GM04503 (cell line): ENCODE measurements at places on chromosomes 7 and 10.

DNA sequence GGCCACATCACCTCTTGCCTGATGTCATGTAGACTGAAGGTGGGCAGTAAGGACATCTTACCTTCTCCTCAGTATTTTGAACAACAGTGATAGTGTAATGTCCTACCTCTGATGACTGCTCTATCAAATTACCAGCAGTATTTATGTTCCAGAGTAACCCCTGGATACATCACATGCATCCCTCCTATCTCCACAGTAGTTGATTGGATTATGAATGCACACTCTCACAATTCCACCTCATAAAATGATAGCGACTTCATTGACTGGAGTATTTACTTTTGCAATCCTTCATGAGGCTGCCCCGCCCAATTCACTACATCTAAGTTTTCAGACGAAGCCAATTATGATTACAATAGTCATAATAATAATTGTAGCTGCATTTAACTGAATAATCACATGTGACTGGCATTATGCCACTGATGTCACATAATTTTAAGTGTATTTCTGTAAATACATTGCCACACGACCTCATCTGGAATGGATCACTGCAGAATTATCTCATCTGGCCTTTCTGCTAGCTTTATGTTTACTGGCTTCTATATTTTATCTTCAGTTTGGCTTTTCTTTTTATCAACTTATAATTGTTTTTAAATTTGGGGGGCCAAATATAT is 268.9 kb downstream of the SLC25A13 start:
- no peak for DNase-seq

- no peak for DNase-seq
Measured at GRCh38 chr7:55156919-55157763, 138.3 kb downstream of the EGFR start.

- DNase-seq = no peak
Measured at GRCh38 chr10:16732376-16732775, 84.8 kb downstream of the RSU1 start.

DNA sequence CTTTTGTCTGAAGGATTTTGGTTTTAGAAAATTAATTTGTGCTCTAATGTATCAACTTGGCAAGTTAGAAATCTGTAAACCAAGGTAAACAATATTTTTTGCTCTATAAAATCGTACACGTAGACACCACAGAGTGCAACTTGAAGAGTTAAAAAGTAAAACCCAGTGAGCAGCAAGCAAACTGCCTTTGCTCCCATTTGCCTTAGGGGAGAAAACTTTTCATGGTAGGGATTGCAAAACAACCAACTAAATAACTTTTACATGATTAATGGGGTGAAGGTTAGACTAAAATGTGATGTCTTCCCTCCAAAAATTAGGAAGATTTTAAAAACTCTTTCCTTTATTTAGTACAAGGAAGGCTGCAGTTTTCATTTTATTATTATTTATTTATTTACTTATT is 224.2 kb upstream of the LYZL1 start:
- no peak for DNase-seq

- DNase-seq = no peak
Measured at GRCh38 chr10:35050568-35050967, 39.6 kb downstream of the CUL2 start.

- DNase-seq = peak; percentile 57
Measured at GRCh38 chr7:117164620-117165019, 158.2 kb downstream of the WNT2 start.

GRCh38 chr7:157811946-157812345 is 475.1 kb downstream of the DNAJB6 start:
- DNase-seq = no peak

DNA sequence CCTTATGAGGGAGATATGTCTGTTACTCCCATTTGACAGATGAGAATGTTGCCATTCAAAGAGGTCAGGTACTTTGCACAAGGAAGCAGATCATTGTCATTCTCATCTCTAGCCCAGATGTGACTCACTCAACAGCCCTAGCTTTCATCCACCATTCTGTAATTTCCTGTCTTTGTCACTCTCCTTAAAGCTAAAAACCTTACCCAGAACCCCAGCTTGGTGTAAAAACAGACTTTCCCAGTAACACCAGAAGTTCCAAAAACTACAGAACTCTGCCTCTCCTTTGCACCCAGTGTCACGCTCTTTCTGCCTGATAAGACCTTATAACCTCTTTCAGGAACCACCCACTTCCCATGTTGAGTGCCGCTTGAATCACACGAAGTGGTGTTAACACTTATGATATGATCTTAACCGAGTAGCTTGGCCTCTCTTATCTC is 89.1 kb upstream of the SP4 start:
- DNase-seq = no peak

- no peak for DNase-seq
Measured at GRCh38 chr7:127705461-127705959, 53.5 kb downstream of the SND1 start.

DNA sequence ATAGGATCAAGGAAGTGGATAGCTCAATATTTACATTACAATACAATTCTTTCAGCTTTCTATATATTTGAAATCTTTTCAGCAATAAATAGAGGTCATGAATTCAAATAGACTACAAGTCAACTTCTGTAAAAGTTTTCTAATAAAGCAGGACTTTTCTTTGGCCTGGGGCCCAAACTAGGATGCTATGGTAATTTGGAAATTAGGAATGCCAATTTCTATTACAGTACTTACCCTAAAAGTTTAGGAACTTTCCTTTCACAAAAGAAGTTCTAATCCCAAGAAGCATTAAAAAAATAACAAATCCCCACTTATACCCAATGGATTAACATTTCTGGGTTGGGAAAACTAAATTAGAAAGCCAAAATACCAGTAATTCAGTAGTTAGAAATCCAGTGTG is 40.5 kb downstream of the SLC39A12 start:
- no peak for DNase-seq

- DNase-seq = no peak
Measured at GRCh38 chr10:17710181-17710580, 41.8 kb upstream of the TMEM236 start.
